ENCODE measurements at places on chromosomes 2 and 18.
A peak's percentile ranks its signal among the peaks of the same experiment; 100 is the strongest.

- DNase-seq, result no peak
Observed at GRCh38 chr18:42174909-42175308, 219.9 kb downstream of the PIK3C3 start.

DNA sequence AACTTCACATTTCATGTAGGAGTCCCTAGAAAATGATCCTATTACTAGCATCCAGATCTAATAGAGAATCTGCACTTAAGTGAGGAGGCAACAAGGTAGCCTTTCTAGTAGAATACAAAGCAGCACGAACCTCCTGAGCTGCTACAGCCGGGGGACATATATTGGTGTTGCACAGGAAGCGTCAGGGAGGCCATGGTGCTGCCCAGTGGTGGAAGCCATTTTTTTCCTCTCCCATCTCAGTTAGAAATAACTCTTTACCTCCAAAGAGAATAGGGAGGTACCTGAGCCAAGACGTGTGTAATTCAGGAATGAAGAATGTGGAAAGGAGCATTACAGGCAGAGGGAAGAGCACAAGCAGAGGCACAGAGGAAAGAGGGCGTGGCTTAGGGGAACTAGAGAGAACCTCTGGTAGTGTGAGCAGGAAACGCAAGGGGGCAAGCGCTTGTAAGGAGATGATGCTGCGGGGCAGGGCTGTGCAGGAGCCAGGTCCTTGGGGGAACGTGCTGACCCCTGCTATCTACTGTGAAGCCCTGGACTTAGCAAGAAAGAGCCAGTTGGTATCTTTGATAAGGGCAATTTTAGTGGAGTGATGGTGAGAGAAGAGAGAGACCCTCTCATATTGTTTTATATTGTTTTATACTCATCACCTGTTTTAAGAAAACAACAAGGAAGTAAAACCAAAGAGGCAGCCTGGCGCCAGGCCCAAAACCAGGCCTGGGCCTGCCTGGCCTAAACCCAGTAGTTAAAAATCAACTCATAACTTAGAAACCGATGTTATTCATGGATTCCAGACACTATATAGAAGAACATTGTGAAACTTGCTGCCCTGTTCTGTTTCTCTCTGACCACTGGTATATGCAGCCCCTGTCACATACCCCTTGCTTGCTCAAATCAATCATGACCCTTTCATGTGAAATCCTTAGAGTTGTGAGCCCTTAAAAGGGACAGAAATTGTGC lies 50.0 kb upstream of the TTC39C start:
- no peak for DNase-seq

DNA sequence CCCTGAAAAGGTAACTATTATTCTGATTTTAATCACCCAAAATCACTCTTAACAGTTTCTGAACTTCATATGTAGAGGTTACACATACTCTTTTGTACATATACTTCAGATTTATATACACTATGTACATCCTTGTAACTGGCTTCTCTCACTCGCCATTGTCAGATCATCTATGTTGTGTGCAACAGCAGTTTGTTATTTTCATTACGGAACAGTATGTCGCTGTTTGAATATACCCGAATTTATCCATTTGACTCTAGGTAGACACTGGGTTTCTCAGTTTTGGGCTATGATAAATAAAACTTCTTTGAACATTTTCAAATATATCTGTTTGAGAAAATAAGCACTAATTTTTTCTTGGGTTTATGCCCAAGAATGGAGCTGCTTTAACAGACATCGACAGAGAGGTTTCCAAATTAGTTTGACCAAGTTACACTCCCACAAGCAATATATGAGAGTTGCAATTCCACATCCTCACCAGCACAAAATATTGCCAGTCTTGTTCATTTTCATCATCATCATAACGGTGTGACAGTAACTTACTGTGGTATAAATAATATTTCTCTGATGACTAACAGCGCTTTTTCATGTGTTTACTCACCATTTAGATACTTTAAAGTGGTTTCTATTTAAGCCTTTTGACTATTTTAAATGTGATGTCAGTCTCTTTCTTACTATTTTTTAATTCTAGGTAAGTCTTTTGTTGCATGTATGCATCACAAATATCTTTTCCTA lies 80.9 kb downstream of the SMC6 start:
- peak; percentile 63 for DNase-seq

DNA sequence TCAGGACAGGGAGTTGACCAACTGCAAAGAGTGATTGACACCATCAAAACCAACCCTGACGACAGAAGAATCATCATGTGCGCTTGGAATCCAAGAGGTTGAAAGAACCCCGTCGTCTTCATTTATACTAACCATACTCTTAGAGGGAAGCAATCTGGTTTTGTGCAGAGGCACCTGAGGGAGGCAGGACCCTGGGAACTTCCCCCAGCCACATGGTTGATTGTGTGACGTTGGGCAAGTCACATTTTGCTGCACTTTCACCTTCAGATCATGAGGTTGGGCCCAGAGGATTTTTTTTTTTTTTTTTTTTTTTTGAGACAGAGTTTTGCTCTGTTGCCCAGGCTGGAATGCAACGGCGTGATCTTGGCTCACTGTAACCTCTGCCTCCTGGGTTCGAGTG lies 11.6 kb downstream of the TYMS start:
- DNase-seq, result no peak

DNA sequence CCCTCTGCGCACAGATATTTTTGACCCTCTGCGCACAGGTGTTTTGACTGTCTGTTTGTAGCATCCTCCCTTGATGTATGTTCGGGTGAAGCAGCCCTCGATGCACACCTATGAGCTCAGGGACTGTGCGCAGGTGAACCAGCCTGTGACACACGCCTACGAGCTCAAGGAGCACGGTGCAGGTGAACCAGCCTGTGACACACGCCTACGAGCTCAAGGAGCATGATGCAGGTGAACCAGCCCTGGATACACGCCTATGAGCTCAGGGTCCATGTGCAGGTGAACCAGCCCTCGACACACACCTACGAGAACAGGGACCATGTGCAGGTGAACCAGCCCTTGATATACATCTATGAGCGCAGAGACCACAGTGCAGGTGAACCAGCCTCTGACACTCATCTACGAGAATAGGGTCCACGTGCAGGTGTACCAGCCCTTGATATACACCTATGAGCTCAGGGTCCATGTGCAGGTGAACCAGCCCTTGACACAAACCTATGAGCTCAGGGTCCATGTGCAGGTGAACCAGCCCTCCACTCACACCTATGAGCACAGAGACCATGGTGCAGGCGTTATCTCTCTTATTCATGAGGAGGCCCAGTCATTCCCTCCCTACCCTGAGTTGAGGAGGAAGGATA lies 33.9 kb downstream of the SH3BP4 start:
- no peak for DNase-seq

DNA sequence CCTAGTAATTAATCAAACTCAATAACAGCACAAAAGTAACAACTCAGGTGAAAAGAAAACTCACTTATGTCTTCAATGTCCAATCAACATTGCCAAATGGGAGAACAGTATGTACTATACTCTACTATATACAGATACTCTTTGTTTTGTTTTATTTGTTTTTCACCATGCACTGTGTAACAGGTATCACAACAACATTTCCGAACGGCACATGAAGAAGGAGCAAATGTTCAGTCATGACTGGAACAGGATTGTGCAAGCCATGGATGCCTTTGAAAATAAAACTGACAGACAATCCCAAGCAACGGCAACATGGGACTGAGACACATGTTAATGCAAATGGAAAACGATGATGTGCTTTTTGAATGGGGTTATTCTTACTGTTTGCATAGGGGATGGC lies 334.9 kb upstream of the THUMPD2 start:
- DNase-seq, result no peak

DNA sequence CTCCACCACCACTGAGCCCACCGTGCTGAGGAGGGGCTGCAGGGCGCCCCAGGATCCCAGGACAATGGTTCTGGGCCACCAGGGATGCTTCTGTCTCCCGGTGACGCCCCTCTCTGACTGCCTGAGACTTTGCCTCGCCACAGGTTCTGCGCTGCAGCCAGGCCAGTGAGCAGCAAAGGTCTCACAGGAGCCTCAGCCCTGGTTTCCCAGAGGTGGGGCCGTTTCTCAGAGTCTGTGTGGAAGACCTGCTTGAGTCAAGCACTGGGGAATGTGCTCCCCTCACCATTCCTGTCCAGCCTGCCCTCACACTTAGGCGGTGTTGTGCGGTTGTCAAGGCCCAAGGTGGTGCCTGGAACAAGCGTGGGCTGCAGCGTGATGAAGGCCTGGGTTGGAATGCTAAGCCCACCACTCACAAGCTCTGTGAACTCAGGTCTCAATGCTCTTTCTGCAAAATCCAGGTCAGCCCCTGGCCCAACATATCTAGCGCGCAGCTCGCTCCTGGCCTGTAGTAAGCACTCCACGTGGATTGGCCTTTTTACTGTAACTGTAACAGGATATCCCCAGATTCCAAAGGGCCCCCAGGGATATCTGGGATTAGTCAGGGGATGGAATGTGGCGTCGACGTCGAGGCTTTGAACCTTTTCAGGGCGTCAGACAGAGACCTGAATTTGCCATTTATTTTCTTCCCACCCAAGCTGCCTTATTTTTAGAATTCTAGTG lies 47.6 kb downstream of the PLB1 start:
- DNase-seq, result no peak

DNA sequence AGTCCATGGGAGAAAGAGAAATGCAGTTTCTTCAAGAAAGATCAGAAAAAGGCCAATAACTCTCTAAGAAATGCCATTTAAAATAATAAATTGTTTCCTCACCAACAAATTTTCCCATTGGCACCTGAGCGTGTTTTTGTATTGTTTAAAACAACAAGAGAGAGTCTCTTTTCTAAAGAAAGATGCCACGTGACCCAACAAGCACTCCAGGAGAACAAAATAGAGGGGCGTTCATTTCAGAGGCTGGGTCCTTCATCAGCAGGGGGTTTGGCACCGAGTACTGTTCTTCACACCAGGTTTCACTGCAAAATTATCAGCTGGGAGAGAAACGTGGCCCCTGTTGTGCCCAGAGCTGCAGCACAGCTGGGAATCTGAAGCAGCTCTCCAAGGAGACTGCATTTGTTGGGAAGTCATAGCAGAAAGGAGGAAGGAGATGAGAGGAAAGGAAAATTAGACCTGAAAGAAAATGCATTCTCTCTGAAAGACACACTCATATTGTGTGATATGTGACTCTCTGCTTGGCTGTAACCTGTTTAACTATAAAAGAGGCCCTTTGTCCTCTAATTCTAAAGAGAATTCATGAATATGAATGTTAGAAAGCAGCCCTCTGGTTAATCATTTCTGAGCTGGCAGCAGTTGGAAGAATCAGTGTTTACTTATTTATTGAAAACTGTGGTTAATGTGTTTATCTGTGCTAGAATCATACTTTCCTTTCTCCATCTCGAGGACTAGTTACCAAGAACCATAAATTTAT lies 205.3 kb upstream of the CDH20 start:
- DNase-seq, result no peak

DNA sequence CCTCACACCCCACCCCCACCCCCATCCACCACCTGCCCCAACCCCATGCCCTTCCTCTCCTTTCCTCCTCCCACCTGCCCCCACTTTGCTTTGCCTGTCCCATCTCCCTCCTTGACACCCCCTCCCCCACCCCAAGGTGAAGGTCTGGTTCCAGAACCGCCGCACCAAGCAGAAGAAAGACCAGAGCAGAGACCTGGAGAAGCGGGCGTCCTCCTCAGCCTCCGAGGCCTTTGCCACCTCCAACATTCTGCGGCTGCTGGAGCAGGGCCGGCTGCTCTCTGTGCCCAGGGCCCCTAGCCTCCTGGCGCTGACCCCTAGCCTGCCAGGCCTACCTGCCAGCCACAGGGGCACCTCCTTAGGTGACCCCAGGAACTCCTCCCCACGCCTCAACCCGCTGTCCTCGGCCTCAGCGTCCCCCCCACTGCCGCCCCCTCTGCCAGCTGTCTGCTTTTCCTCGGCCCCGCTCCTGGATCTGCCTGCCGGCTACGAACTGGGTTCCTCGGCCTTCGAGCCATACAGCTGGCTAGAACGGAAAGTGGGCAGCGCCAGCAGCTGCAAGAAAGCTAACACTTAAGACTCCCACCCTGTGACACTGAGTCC lies 3.0 kb upstream of the ATP6V1B1 start:
- no peak for DNase-seq

DNA sequence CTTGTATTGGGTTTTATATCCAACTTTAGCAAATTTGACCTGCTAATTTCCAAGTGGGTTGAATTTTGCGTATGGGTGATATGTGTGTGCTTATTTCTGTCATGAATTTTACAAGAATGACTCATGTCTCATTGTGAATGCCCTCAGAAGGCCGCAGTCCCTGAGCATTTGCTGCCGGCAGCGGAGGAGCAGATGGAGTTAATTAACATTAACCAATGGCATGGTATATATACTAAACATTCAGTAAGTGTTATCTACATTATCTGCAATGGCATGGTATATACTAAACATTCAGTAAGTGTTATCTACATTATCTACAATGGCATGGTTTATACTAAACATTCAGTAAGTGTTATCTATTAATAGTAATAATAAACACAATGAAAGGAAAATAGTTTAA lies 90.1 kb downstream of the DOK6 start:
- no peak for DNase-seq

GRCh38 chr2:88638123-88638650 lies 10.9 kb upstream of the EIF2AK3 start:
- no peak for DNase-seq

GRCh38 chr2:146370826-146371225 lies 1474.0 kb upstream of the ACVR2A start:
- DNase-seq, result no peak

- DNase-seq, result no peak
Observed at GRCh38 chr2:55017880-55018279, 32.4 kb downstream of the RTN4 start.

GRCh38 chr2:44836174-44836573 lies 105.3 kb upstream of the SIX3 start:
- DNase-seq, result no peak

DNA sequence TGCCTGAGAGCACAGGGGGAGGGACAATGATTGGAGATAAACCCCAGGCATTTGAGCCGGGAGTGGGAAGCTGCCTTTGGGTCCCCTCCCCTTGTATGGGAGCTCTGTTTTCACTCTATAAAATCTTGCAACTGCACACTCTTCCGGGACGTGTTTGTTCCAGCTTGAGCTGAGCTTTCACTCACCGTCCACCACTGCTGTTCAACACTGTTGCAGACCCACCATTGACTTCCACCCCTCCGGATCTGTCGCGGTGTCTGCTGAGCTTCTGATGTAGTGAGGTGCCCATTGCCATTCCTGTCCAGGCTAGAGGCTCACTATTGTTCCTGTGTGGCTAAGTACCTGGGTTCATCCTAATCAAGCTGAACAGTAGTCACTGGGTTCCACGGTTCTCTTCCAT lies 231.6 kb upstream of the CWC22 start:
- no peak for DNase-seq

DNA sequence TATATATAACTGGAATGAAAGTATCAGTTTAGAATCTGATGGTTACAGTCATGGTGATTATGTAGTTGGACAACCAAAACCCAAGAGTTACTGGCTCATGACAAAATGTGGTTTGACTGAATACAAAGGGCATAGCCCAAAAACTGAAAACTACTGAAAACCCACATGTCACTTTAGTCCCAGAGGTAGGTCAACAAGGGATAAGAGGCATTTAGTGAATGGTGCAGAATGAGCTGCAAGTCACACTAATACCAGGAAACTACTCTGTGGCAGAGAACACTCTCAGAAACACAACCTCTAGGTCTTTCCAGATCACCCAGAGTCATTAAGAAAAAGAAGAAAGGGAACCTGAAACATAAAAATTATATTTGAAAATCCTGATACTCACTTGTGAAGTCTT lies 154.5 kb downstream of the AGPS start:
- DNase-seq, result no peak

- no peak for DNase-seq
Observed at GRCh38 chr2:224206816-224207215, 167.7 kb upstream of the SERPINE2 start.
